ENCODE measurements at places on chromosomes 7 and 10.

DNA sequence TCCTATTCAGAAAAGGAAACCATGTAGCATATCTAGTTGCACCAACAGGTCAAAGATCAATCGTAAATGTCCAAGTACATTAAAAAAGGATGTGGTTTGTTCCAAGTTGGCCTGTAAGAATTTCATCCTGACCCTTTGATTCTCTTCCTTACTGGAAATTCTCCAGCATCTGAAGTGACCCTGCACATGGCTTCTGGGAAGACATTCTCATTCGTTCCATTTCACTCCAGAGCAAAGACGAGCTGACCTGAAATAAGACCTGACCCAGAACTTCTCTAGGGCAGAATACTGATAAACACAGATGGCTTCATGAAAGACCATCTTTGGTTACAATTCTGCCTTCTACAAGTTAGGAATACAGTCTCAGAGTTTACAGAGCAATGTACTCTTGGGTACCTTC, 39.8 kb downstream of the ASB4 start:
- DNase-seq, result no peak

- no peak for DNase-seq
These were observed 123.8 kb downstream of the ADRA2A start for GRCh38 chr10:111200505-111201186.

- no peak for DNase-seq
These were observed 12.0 kb upstream of the HERC4 start for GRCh38 chr10:68086910-68087684.

DNA sequence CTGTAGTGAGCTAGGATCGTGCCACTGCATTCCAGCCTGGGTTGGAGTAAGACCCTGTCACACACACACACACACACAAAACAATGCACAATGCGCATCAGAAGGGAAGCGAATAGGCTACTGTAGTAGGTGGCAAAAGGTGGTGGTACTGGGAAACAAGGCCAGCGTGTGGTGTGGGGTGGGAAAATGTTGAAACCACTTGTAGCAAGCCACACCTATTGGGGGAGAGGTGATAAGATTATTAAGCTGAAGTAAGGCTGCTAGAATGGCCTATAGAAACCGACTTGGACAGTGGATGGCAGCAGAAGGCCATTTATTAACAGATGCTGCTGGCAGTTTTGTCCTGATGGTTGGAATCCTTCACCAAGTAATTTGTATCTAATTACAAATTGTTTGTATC, 7.2 kb upstream of the CHCHD1 start:
- no peak for DNase-seq

GRCh38 chr10:33015761-33016547, 57.9 kb upstream of the ITGB1 start:
- DNase-seq, result no peak

GRCh38 chr10:92062273-92062672, 138.7 kb downstream of the BTAF1 start:
- DNase-seq, result no peak

DNA sequence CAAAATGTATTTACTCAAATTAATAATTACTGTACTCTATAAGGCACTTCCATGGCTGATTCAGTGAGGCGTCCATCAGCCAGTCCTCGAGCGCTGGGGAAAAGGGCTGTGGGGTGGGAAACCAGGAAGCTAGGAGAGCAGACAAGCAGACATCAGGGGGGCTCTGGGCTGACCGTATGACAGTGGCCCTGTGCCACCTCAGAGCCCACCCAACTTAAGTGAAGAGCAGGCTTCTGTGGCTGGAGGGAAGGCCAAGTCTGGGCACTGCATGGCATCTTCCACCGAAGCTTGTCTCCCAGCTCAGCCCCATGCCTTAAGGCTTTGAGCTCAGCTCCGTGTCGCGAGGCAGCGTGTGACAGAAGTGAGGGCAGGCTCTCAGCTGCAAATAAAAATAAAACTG, 464.5 kb upstream of the ZMIZ1 start:
- DNase-seq, result no peak

GRCh38 chr7:39827571-39827970, 122.5 kb upstream of the CDK13 start:
- no peak for DNase-seq

GRCh38 chr10:125639846-125640245, 43.1 kb downstream of the TEX36 start:
- no peak for DNase-seq

GRCh38 chr7:117819558-117819957, 53.7 kb downstream of the CTTNBP2 start:
- no peak for DNase-seq

DNA sequence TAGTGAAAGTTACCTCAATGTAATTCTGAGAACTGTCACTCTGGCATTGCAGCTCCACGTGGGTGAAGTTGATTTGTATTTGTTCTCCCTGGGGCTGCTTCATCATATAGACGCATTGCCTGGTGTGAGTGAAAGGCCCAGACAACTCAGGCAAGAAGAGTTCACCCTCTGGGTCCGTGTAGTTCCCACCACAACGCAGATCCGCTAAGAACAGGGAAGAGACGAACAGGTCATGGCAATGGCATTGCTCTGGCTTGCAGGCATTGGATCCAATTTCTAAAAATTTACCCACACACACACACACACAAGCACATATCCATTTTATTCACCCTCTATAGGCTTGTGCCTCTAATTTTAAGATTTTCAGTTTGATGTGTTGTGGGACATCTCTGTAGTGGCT, 45.4 kb downstream of the CUBN start:
- DNase-seq, result no peak

DNA sequence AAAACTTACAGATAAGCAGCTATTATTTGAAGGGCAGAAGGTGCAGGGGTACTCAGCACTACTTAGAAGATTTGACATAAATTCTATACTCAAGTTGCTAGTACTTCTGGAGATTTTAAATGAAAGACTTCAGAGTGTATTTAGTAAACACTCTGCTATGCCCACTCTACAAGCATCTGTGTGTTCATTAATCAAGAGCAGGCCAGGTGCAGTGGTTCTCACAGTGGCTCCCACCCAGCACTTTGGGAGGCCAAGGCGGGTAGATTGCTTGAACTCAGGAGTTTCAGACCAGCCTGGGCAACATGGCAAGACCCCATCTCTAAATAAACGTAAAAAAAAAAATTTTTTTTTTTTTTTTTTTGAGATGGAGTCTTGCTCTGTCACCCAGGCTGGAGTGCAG, 38.9 kb upstream of the TOMM7 start:
- no peak for DNase-seq

- DNase-seq, result no peak
These were observed 50.7 kb downstream of the INPP5F start for GRCh38 chr10:119776536-119776935.

DNA sequence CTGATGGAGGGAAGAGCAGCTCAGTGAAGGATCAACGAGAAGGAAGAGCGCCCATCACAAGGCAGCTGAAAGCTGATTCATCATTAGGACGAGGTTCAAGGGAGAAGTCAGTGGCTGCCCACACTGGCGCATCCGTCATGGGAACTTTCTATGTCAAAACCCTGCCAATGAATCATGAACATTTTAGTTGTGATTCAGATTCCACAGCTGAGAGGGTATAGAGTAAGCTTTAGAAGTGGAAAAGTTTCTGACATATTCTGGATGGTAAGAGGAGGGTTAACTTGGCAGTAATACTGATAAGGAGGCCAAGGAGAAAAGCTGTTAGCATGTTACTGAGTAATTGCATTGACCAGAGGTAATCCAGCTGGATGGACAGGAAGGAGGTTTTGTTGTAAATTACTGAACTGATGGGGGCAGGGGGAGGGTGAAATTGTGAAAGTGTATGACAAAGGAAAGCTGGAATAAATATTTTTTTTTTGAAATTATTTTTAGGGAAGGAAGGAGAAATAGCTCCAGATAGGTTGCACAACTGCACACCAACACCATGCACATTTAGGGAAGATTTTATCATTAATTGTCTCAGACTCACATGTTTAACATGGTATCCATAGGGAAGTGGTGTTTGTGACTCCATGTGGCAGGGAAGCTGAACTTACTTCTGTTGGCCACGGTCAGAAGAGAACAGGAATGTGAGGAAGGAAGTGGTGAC, 78.3 kb upstream of the NRP1 start:
- peak; percentile 2 for DNase-seq

- DNase-seq, result no peak
These were observed 6.4 kb downstream of the CARD11 start for GRCh38 chr7:3037259-3037658.

DNA sequence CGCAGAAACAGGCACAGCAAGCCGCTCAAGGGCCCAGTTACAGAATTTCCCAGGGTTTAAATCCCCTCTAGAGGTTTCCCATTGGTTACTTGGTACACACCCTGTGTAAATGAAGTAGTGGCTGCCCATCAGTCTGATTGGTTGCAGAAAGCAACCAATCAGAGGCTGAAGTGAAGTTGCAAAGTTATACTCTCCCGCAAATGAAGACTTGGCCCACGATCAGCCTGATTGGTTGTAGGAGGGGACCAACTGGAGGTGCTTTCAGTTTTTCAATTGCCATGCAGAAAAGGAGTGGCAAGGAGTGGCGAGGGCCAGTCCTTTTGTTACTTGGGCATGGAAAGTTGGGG, 909.2 kb upstream of the AUTS2 start:
- DNase-seq, result no peak

- no peak for DNase-seq
These were observed 32.7 kb downstream of the PRKAG2 start for GRCh38 chr7:151844071-151844824.

DNA sequence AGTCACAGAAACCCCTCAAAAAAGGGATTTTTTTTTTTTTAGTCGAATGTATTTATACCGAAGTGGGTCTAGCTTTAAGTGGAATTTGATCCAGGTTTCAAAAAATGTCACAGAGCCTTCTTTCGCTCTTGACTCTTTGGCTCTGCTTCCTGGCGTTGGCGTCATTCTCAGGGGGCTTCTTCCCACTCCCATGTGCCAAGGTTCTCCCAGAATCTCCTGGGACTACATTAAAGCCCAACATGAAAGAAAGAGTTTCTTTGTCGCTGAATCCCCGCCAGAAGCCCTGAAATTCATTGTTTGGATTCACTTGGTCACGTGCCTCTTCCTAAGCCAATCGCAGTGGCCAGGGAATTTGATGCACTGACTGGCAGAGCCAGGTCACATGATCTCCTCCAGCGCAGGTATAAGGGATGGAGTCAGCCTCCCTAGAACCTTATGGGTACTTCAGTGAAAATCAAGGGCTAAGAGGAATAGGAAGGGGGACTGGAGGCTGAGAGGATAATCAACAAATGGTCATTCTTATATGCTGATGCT, 101.2 kb downstream of the RPS24 start:
- DNase-seq, result no peak

DNA sequence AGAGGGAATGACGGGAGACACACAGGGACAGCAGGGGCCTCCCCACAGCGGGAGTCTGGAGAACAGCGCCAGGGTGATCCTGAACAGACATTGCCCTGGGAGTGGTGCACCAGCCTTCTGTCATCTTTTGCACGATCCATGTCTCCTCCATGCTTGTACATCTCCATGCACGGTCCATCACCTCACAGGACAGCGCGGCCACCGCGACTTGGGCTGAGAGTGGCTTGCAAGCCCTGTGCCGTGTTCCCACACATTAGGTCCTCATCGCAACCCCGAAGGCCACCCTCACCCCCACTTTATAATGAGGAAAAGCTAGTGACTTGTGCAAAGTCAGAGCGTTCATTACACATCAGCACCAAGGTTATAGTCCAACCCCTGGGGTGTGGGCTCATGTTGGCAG, 64.7 kb downstream of the CDH23 start:
- DNase-seq, result no peak

GRCh38 chr7:85630904-85631600, 444.2 kb upstream of the SEMA3D start:
- no peak for DNase-seq

DNA sequence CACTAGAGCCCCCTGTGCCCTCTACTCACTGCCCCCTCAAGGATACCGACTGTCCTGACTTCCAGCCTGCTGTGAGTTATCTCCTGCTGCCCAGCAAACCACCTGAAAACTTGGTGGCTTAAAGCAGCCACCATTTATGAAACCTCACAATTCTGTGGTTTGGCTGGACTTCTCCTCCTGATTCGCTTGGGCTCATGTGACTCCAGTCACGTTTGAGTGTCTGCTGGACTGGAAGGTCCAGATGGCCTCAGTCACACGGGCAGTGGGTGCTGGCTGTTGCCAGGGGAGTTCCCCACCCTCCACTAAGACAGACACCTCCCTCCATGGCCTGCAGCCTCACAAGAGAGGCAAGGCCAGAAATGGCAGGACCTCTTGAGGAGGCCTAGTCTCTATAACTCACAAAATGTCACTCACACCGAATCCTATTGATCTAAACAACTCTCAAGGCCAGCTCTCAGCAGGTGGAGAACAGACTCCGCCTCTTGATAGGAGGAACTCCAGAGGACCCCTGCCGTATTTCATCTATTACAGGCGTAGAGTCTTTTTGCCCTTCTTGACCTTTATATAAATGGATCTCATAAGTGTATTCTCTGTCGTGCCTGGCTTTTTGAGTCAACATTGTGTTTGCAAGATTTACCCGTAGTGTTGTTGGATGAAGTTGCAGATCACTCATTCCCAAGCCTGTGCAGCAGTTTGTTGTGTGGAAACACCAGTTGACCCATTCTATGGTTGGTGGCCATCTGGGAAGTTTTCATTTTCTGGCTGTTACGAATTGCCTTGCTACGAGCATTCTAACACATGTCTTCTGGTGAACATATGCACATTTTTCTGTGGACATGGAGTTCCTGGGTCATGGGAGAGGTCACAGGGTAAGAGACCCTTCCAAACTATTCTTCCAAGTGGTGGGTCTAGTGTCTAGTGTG, 48.3 kb downstream of the ZMIZ1 start:
- no peak for DNase-seq

- no peak for DNase-seq
These were observed 164.1 kb upstream of the ADO start for GRCh38 chr10:62640411-62640810.

- DNase-seq, result no peak
These were observed 26.1 kb upstream of the FIS1 start for GRCh38 chr7:101271021-101271420.

DNA sequence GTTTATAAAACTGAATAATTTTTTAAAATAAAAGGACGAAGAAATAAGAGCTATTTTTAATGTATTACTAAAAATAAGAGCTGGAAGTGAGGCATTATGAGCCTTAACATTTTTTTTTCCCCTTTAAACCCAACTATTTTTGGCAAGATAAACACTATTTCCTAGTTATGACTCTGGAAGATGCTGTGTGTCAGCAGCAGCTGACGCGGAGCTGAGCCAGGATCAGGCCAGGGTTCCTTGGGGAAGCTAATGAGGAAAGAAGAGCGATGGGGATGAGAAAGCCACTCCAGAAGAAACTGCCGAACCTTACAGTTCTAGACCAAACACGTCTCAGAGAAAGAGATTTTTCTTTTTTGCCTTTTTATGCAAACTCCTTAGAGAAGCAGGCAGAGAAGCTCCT, 85.9 kb downstream of the USP6NL start:
- no peak for DNase-seq

- DNase-seq, result no peak
These were observed 15.5 kb downstream of the ACBD5 start for GRCh38 chr10:27225011-27225590.

Data from stimulated activated CD4-positive, alpha-beta T cell treated with anti-CD3 and anti-CD28 coated beads, Interleukin-12 subunit alpha, Interleukin-12 subunit beta, amount 100 ng/mL, for 24 hours (primary cell).